MCF 10A (cell line): ENCODE measurements at places on chromosomes 3 and 15. TPM values are rescaled to one million over a fixed set of nuclear protein-coding genes. Genes with fewer than 3 reads are reported as not detected.

Gene MYRIP
- total RNA-seq, result 0.10 and 0.19 TPM in 2 replicates

Gene PROS1
- 15.6 and 17.4 TPM in 2 replicates for total RNA-seq

Gene SERINC4
- 0.20 TPM in 1 of 2 replicates, not detected in the other for total RNA-seq

Gene LYZL4
- total RNA-seq, result not detected in 2 replicates

Gene FAM107A
- total RNA-seq, result not detected in 2 replicates

Gene ANKUB1
- not detected in 2 replicates for total RNA-seq

Gene TICRR
- total RNA-seq, result 6.6 and 8.5 TPM in 2 replicates

Gene PPP1R14D
- total RNA-seq, result not detected in 2 replicates

Gene TUBGCP4
- total RNA-seq, result 23.3 and 31.4 TPM in 2 replicates

Gene SEMA3B
- total RNA-seq, result 7.6 and 12.5 TPM in 2 replicates

Gene GMNC
- total RNA-seq, result not detected in 2 replicates
